ENCODE measurements at places on chromosomes 5 and 9. TPM values are rescaled to one million over a fixed set of nuclear protein-coding genes. Genes with fewer than 3 reads are reported as not detected.

The FGF18 gene
- total RNA-seq: 0.94 TPM

The CFAP157 gene
- total RNA-seq: 0.15 TPM

DNA sequence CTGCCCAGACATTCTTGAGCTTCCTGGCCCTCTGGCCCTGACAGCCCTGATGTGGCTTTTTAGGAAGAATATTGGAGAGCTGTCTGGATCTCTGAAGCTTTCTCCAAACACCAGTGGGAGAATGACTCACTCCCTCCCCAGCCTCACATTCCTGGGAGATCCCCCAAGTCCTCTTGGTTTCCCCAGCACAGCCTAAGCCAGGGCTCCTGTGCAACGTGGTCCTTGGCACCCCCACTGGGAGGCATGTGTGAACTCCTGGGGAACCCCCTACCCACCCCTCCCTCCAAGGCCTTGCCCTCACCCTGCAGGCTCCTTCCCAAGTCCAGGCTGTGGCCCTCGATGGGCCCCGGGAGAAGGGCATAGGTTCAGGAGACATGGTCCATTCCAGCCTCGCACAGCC is 12.7 kb downstream of the GLIPR2 start:
- DNase-seq: no peak

DNA sequence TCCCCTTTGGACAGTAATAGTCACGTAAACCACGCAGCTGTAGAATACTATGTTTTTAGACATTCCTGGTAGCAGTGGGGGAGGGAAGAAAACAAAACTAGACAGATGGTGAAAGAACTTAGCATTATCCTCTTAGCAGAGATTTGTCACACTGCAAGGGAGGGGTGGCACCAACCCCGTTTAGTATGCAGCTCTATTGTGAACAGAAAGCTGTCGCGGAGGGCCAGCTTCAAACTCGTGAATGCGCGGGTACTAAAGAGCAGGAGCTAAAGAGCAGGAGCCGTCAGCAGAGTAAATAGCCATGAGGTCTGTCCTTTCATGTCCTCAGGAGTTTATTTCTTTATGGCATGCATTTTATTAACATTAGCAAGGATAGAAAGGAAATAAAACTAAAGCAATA is 141.9 kb upstream of the SLC12A2 start:
- no peak for DNase-seq

DNA sequence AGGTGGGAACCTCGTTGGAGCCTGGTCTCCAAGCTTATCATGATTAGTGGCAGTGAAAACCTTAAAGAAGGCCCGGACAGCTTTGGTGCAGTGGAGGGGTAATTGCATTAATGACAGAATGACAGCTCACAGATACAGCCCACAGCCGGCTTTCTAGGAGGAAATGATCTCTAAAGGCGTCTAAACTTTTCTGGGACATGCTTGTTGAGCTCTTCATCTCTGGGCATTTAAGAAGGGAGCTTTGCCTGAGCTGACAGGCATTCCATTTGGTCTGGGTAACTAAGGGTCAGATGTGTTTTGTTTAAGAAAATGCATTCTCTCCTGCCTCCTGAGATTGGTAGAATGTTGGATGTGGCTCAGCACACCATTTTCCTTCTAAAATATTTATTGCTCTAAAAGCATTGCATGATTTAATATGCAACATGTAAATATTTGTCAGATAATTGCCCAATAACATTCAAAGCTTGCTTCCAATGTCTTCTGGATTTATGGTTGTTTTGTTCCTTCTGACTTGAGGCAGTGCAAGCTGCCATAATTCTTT is 4.0 kb downstream of the ANKRD33B start:
- no peak for DNase-seq

Data from H9 (cell line).